ENCODE measurements at places on chromosomes 2 and 18. TPM values are rescaled to one million over a fixed set of nuclear protein-coding genes. Genes with fewer than 3 reads are reported as not detected.

LRRTM1 gene
- total RNA-seq = not detected

DNA sequence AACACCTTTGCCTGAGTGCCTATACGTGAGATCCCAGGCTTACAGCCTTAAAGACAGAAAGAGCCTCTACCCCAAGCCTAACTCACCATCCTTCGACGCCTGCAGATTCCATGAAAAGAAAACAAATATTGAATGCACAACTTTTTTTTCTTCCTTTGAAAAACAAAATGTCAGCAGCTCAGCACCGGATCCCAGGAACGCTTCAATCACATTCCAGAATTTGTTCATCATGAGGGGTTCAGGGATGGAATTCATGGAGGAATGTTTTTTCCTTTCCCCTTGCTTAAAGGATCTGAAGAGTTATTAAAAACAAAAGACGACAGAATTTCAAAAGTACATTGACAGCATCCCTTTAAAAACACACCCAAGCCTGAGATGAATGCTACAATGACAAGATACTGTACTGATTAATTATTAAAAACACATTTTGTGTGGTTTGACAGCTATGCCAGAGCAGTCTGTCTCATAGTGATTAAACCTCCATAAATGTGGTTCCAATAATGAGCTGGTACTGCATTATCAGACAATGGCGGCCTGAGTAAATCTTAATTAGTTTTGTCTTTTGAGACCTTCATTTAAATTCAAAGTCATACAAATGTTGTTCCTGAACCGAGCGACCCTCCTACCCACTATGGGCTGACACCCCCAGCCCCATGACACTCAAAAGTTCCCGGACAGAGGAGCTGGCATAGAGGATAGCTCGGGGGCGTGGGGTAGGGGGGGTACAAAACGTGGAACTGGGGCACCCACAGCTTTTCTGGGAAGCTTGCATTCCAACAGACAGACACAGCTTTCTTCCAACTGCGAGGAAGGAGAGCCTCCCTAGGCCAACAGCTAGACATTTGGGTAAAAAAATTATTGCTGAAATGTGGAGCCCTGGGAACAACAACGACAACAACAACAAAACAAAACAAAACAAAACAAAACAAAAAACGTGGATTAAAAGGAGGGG, 227.5 kb downstream of the TTC32 start:
- H3K36me3 ChIP-seq = no peaks in the 10 kb centered on the region
- H3K27me3 ChIP-seq = peaks cover 19% of the 10 kb centered on the region
- no peak for DNase-seq
- H3K27ac ChIP-seq = no peak overlapping the region
- H3K4me3 ChIP-seq = no peak overlapping the region
- H3K4me1 ChIP-seq = no peaks in the 10 kb centered on the region

DNA sequence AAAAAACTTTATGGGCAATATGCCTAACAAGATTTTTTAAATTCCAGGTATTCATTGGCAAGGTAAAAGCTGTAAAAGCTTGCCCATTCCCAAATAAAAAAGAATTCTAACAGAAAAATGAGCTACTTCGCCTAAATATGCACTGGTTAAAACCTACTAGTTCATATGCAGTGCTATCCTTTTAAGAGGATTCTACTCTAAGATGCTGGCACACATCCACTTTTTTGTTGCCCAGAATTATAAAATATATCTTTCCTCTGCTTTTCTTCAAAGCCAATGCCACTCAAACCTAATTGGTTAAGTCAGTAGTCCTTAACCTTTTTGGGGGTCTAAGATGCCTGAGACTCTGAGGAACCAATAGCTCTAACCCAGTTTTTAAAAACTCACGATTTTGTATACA, 3.2 kb downstream of the XPO1 start:
- H3K27ac ChIP-seq = peak overlapping the region; percentile 98
- peak overlapping the region; percentile 99 for H3K4me3 ChIP-seq
- peaks cover 43% of the 10 kb centered on the region for H3K4me1 ChIP-seq
- DNase-seq = no peak
- no peaks in the 10 kb centered on the region for H3K27me3 ChIP-seq

GRCh38 chr2:236088368-236089057, 79.7 kb downstream of the GBX2 start:
- no peaks in the 10 kb centered on the region for H3K27me3 ChIP-seq
- H3K4me1 ChIP-seq = no peaks in the 10 kb centered on the region
- no peak overlapping the region for H3K4me3 ChIP-seq
- no peak for DNase-seq
- no peak overlapping the region for H3K27ac ChIP-seq

GRCh38 chr18:55219059-55219458, 259.8 kb upstream of the CCDC68 start:
- H3K4me3 ChIP-seq = no peak overlapping the region
- H3K27ac ChIP-seq = no peak overlapping the region
- DNase-seq = no peak
- no peaks in the 10 kb centered on the region for H3K27me3 ChIP-seq

GALR1 gene
- total RNA-seq = not detected

DNA sequence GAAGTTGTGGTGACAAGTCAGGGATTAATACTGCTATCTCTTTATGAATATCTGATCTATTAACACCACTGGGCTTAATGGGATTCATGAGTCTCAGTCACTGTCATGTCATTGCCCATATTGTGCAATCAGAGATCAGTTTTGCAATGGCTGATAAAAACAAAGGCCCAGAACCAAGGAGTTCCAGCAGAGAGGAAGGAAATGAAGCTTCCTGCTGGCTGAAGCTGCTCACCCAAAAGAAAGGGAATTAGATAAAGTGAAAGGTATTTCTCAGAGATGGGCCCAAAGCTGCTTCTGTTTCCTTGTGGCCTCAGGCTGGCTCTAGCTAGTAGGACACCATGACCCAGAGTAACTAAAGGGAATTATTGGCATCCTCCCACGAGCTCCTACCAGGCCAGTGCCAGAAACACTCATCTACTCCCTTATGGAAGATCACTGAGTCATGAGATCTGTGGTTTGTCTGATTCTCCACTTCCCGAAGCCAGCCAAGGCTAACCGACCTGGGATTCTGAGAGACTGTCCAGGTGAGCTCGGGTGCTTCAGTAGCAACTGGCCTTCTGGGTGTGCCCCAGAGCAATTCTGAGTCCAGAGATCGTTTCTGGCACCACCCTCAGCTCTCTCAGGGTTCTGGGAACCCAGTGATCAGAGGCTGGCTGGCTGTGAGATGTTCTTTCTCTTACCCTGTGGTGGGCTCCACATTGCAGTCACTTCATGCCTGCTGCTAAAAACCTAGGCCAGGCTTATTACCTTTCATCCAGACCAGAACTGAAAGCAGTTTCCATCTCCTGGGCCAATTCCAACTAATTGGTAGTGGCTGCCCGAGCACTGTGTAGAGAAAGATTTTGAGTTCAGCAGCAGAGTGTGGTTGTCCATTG, 129.5 kb upstream of the PELI1 start:
- H3K4me1 ChIP-seq = peaks cover 21% of the 10 kb centered on the region
- no peaks in the 10 kb centered on the region for H3K27me3 ChIP-seq
- H3K36me3 ChIP-seq = peaks cover 6% of the 10 kb centered on the region
- H3K4me3 ChIP-seq = no peak overlapping the region
- no peak overlapping the region for H3K27ac ChIP-seq
- DNase-seq = no peak

STAT4 gene
- total RNA-seq = 101 TPM

- H3K4me1 ChIP-seq = no peaks in the 10 kb centered on the region
- H3K27me3 ChIP-seq = peaks cover 4% of the 10 kb centered on the region
- no peaks in the 10 kb centered on the region for H3K36me3 ChIP-seq
- H3K4me3 ChIP-seq = no peak overlapping the region
- H3K27ac ChIP-seq = no peak overlapping the region
Observed at GRCh38 chr2:129908721-129909373, 70.6 kb upstream of the RAB6C start.

GRCh38 chr18:13110559-13110958, 108.0 kb upstream of the LDLRAD4 start:
- no peak for DNase-seq
- H3K4me3 ChIP-seq = no peak overlapping the region
- peaks cover 3% of the 10 kb centered on the region for H3K4me1 ChIP-seq
- no peaks in the 10 kb centered on the region for H3K27me3 ChIP-seq
- H3K36me3 ChIP-seq = peaks cover 59% of the 10 kb centered on the region

DNA sequence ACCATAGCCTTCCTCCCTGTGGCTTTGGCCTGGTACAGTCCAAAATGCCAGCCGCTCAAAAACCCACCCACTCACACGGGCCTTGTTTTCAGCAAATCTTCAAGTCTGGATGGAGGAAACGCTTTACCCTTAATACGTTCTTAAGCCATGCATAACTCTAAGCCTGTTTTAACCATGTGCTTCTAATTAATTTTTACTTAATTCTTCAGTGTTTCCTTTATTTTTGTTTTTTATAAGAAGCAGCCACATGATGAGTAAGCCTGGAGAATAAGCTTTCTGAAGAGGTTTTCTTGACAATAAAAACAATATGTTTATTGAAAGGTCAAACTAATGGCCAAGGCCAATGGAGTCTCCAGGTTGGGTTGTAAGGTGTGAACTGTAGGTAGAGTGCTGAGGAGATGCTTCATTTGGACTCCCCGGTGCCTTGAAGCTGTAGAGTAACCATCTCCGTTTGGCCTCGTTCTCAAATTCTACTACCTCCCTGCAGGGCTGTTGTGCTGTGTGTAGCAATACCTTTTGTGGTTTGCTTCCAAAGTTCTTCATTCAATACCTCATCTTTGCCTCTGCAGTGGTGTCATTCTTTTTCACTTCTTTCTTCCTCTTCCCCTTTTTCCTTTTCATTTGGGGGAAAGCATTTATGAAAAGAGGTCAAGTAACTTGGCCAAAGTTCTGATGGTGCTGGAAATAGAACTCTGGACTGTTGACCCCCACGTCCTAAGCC, 113.7 kb downstream of the PRKCE start:
- no peak for DNase-seq
- H3K4me3 ChIP-seq = no peak overlapping the region
- H3K27me3 ChIP-seq = peaks cover 2% of the 10 kb centered on the region
- H3K4me1 ChIP-seq = no peaks in the 10 kb centered on the region

DNA sequence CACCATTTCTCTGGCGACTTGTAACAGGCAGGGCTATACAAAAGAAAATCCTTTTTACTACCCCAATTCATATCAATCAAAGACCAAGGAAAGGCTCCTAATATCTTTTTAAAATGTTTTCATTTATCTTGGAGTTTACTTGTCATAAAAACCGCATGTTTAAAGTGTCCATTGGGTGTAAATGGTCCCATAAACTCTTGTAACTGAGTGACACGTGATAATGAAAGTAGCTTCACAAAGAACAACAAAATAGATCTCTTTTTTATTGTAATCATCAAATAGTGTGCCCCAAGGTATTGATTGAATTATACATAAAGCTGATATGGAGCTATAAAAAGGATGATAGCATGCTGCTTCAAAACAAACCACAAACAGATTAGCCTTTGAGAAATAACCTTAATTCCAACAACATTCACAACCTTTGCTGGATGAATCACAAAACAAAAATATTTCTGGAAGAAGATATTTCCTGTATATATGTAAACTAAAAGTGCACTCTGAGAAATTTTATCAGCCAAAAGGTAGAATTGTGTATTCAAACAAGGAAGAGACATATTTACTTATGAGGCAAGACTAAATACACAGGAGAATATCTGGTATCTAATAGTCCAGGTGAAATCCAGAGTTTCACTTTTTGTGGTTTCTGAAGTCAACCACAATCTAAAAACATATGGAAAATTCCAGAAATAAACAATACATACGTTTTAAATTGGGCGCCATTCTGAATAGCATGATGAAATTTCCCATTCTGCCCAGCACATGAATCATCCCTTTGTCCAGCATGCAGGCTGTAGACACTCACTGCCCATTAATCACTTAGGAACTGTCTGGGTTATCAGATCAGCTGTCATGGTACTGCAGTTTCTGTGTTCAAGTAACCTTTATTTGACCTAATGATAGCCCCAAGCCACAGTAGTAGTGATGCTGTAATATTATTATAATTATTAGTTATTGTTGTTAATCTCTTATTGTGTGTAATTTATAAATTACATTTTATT, 237.5 kb downstream of the PIK3C3 start:
- H3K27me3 ChIP-seq = peaks cover 5% of the 10 kb centered on the region
- H3K36me3 ChIP-seq = no peaks in the 10 kb centered on the region
- no peak for DNase-seq
- H3K4me3 ChIP-seq = no peak overlapping the region
- no peaks in the 10 kb centered on the region for H3K4me1 ChIP-seq
- no peak overlapping the region for H3K27ac ChIP-seq

DNA sequence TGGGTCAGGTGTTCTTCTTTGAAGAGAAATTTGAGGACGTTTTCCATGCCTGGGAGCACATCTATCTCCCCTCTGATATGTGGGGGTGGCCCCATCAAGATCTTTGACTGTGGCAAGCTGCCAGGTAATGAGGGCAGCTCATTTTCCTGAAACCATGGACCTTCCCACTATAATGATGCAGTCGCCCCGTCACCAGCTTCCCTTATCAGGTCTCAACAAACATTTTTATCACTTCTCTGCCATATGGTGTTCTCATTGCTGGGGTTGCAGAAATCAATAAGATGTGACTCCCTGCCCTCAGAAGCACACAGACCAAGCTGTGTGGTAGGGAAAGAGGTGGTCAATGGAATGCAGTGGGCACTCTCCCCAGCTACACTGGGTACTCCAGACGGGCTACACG, 48.4 kb upstream of the B3GNT7 start:
- no peak for DNase-seq
- H3K4me1 ChIP-seq = no peaks in the 10 kb centered on the region
- H3K27ac ChIP-seq = no peak overlapping the region
- peaks cover 34% of the 10 kb centered on the region for H3K27me3 ChIP-seq
- no peak overlapping the region for H3K4me3 ChIP-seq

Data from activated CD8-positive, alpha-beta memory T cell treated with anti-CD3 and anti-CD28 coated beads, Interleukin-2, amount 10 ng/mL, durations not matched to agents 7 days and 5 days (primary cell).